Fibroblast of lung (primary cell): ENCODE measurements at places on chromosomes 2 and 18. TPM values are rescaled to one million over a fixed set of nuclear protein-coding genes. Genes with fewer than 3 reads are reported as not detected.

DNA sequence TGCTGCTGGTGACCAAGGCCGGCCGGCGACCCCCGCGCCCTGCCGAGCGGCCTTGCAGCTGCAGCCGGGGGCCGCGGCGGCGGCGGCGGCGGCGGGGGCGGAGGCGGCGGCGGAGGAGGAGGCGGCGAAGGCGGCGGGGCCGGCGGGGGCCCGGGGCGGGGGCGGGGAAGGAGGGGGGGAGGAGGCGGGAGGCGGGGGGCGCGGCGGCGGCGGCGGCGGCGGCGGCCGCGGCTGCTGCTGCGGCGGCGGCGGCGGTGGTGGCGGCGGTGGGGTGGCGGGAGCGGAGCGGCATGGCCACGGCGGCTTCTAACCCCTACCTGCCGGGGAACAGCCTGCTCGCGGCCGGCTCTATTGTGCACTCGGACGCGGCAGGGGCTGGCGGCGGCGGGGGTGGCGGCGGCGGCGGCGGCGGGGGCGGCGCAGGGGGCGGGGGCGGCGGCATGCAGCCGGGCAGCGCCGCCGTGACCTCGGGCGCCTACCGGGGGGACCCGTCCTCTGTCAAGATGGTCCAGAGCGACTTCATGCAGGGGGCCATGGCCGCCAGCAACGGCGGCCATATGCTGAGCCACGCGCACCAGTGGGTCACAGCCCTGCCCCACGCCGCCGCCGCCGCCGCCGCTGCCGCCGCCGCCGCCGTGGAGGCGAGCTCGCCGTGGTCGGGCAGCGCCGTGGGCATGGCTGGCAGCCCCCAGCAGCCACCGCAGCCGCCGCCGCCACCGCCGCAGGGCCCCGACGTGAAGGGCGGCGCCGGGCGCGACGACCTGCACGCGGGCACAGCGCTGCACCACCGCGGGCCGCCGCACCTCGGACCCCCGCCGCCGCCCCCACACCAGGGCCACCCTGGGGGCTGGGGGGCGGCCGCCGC, 1.5 kb downstream of the POU3F3 start:
- H3K27ac ChIP-seq = no peak overlapping the region
- H3K27me3 ChIP-seq = peaks cover 40% of the 10 kb centered on the region
- no peak overlapping the region for H3K4me3 ChIP-seq
- no peaks in the 10 kb centered on the region for H3K4me1 ChIP-seq

- no peaks in the 10 kb centered on the region for H3K4me1 ChIP-seq
- H3K36me3 ChIP-seq = peaks cover 18% of the 10 kb centered on the region
- H3K27me3 ChIP-seq = no peaks in the 10 kb centered on the region
- H3K27ac ChIP-seq = no peak overlapping the region
- no peak for DNase-seq
Observed at GRCh38 chr2:15606481-15607441, 15.1 kb downstream of the DDX1 start.

DNA sequence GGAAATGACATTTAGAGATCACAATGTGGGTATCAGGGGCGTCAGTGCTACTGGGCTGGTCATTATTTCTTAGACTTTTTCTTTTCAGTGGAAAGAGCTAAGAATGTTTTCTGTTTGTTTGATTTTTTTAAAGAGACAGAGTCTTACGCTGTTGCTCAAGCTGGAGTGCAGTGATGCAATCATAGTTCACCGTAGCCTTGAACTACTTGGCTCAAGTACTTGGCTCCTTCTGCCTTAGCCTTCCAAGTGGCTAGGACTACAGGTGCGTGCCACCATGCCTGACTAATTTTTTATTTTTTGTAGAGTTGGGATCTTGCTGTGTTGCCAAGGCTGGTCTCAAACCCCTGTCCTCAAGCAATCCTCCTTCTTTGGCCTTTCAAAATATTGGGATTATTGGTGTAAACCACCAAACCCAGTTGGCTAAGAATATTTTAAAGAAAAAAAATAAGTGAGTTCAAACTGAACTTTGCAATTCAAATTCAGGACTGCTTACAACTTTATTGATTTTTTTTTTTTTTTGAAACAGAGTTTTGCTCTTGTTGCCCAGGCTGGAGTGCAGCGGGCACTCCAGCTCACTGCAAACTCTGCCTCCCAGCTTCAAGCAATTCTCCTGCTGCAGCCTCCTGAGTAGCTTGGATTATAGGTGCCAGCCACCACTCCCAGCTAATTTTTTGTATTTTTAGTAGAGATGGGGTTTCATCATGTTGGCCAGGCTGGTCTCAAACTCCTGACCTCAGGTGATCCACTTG, 154.2 kb downstream of the MIB1 start:
- peak; percentile 71 for DNase-seq
- no peak overlapping the region for H3K4me3 ChIP-seq
- no peaks in the 10 kb centered on the region for H3K27me3 ChIP-seq
- H3K27ac ChIP-seq = no peak overlapping the region
- no peaks in the 10 kb centered on the region for H3K36me3 ChIP-seq

DNA sequence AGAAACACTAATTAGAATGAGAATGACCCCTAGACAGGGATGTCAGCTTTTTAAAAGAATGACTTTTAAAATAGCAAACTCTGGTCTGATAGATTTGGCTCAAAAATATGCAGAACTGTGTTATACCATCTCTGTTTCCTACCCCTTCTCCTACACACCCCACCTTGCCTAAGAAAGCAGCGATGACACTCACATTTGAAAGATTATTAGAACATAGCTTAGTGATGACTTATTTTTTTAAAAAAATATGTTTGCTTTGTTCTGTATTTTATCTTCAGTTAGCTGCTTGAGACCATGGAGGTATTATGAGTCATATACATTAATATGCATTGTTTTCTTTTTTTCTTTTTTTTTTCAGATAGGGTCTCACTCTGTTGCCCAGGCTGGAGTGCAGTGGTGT, 176.7 kb upstream of the TPO start:
- no peaks in the 10 kb centered on the region for H3K4me1 ChIP-seq
- no peak overlapping the region for H3K27ac ChIP-seq
- DNase-seq = no peak
- no peak overlapping the region for H3K4me3 ChIP-seq

DNA sequence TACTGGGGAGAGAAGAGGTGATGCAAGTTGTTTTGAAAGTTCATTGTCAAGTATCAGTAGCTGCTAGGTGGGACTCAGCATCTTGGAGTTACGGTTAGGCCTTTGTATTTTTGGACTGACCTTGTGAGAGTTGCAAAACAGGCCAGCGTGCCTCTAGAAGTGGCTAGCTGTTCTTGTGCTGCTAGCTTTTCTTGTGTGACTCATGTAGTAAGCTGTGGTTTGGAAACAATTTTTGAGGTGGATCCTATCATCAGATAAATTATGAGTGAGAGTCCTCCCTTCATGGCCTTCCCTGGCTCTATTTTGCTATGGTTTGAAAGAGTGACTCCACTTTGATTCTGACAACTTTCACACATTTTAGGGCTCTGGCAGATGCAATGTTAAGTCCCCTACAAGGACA, 409.2 kb upstream of the HS6ST1 start:
- H3K27ac ChIP-seq = peak overlapping the region; percentile 10
- no peak overlapping the region for H3K4me3 ChIP-seq
- H3K4me1 ChIP-seq = peaks cover 4% of the 10 kb centered on the region
- H3K27me3 ChIP-seq = no peaks in the 10 kb centered on the region
- no peaks in the 10 kb centered on the region for H3K36me3 ChIP-seq

- H3K36me3 ChIP-seq = no peaks in the 10 kb centered on the region
- no peaks in the 10 kb centered on the region for H3K27me3 ChIP-seq
Observed at GRCh38 chr2:11417946-11418585, 47.9 kb downstream of the E2F6 start.

GRCh38 chr18:63187791-63188460, 131.6 kb downstream of the BCL2 start:
- no peaks in the 10 kb centered on the region for H3K36me3 ChIP-seq
- no peak for DNase-seq
- no peak overlapping the region for H3K27ac ChIP-seq
- H3K4me3 ChIP-seq = no peak overlapping the region
- no peaks in the 10 kb centered on the region for H3K4me1 ChIP-seq

GRCh38 chr2:176085120-176085788, 1.5 kb upstream of the EVX2 start:
- no peaks in the 10 kb centered on the region for H3K36me3 ChIP-seq
- H3K4me1 ChIP-seq = no peaks in the 10 kb centered on the region
- H3K27ac ChIP-seq = no peak overlapping the region
- no peak for DNase-seq

DNA sequence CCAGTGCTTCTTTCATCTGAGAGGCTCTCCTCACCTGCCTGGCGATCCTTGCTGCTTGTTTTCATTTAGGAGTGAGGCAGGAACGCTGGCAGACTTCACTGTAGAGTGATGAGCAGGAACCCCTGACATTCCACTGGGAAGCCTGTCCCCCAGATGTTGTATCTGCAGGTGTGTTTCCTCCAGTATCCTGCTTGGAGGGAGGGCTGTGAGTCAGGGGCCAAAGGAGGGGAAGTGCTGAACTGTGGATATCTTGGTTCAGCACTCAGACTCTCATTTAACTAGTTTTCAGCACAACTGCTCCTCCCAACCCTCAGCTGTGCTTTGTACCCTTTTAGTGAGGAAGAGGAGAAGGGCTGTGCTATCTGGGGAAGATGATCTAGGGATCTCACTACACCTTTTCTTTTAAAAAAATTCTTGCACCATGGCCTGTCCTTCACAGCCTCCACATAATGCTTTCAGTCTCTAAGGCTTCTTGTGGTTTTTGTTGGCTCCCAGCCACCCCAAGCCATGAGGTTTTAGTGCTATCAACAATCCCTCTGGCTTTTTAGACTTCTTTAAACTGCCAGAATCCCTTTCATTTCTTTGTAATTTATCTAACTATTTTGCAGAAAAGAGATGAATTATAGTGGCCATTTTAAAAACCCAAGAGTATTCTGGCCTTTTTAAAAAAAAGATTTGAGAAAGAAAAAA, 11.2 kb downstream of the ANKAR start:
- no peaks in the 10 kb centered on the region for H3K27me3 ChIP-seq
- peaks cover 6% of the 10 kb centered on the region for H3K4me1 ChIP-seq
- H3K4me3 ChIP-seq = no peak overlapping the region

DNA sequence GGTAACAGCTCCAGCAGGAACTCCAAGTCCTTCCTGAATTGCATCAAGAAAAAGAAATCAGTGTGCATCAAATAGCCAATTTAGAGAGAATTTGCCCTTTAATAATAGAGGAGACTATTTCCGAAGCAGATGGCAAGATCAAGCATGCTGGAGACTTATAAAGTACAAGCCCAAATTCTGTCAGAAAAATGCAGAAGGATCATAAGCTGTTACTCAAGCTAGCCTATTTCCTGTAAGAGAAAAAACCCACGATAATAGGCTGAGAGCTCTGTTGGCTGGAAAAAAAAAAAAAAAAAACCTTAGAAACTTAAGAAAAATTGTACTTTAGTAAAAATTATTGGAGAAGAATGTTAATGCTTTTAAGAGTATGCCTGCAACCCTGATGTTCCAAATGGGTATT, 24.4 kb upstream of the ITM2C start:
- no peaks in the 10 kb centered on the region for H3K36me3 ChIP-seq
- no peak overlapping the region for H3K4me3 ChIP-seq
- no peak for DNase-seq
- peaks cover 2% of the 10 kb centered on the region for H3K27me3 ChIP-seq

- no peak overlapping the region for H3K27ac ChIP-seq
- H3K4me3 ChIP-seq = no peak overlapping the region
- H3K36me3 ChIP-seq = no peaks in the 10 kb centered on the region
- no peak for DNase-seq
- H3K4me1 ChIP-seq = no peaks in the 10 kb centered on the region
Observed at GRCh38 chr2:170115501-170116229, 62.3 kb upstream of the MYO3B start.

DNA sequence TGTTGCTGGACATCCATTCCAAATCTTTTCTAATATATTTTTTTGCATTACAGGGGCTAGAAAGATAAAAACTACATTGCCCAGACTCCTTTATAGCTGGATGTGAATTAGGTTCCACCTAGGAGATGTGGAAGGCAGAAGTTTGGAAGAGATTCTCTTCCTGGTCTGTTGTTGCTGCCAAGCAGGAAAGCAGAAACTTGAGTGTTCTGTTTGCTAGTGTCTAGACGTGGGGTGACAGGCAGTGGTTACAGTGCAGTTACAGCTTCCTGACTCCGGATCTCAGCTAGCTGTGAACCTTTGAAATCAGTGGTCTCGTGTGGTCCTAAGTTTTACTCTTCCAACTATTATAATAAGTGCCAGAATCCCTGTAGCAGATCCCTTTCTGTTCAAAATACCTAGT, 46.2 kb downstream of the COL4A4 start:
- no peak overlapping the region for H3K4me3 ChIP-seq
- no peak for DNase-seq
- H3K27ac ChIP-seq = no peak overlapping the region
- no peaks in the 10 kb centered on the region for H3K4me1 ChIP-seq

GRCh38 chr2:240913810-240914644, 7.9 kb downstream of the CROCC2 start:
- DNase-seq = peak; percentile 86
- peak overlapping the region; percentile 13 for H3K27ac ChIP-seq
- H3K4me1 ChIP-seq = peaks cover 26% of the 10 kb centered on the region
- no peaks in the 10 kb centered on the region for H3K27me3 ChIP-seq
- no peak overlapping the region for H3K4me3 ChIP-seq

Gene ABCB11
- total RNA-seq = not detected in 2 replicates

Gene SERPINB12
- total RNA-seq = not detected in 2 replicates

Gene C1QL2
- total RNA-seq = not detected in 2 replicates

Gene CTLA4
- not detected in 2 replicates for total RNA-seq
